Ecto neural progenitor cell (in vitro differentiated cells): ENCODE measurements at places on chromosomes 6 and 20.
A peak's percentile ranks its signal among the peaks of the same experiment; 100 is the strongest.

DNA sequence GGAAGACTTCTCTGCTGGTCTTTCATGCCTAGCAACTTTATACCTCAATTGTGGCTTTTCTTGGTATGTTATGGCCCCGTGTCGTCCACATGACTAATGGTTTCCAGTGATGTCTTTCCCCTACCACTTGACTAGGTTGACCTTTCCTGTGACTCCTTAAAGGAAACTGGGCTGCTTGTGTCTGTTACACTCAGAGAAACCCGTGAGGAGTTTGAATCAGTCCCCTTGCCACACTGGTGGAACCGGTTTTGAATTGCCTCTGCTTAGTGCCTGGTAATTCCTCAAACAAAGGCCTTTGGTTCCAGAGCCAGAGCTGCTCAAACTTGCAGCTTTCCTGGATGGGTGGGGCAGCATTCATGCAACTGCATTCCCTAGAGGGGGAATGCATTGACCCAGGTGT lies 21.9 kb downstream of the ECT2L start:
- peak; percentile 60 for DNase-seq

GRCh38 chr6:1986454-1987243 lies 258.8 kb downstream of the GMDS start:
- DNase-seq: no peak

GRCh38 chr6:147806697-147807096 lies 298.2 kb downstream of the SAMD5 start:
- no peak for DNase-seq

DNA sequence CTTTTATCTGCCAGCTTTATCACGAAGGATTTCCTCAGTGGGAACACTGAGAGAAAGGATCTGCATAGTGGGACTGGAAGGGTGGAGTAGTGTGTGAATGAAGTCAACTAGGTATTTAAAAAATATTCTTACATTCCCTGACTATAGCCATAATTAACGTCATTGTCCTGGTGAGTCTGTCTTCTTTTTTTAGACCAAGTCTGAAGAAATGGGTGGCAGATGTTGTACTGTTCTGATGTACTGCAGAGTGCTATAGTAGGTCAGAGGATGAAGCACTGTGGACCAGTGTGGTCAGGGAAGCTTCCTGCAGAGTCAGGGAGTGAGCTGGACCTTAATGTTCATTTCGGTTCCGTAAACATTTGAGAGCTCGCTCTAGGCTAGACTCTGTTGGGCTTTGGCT lies 11.9 kb downstream of the TULP4 start:
- DNase-seq: no peak

- DNase-seq: no peak
Measured at GRCh38 chr6:146315381-146316174, 228.1 kb upstream of the RAB32 start.

DNA sequence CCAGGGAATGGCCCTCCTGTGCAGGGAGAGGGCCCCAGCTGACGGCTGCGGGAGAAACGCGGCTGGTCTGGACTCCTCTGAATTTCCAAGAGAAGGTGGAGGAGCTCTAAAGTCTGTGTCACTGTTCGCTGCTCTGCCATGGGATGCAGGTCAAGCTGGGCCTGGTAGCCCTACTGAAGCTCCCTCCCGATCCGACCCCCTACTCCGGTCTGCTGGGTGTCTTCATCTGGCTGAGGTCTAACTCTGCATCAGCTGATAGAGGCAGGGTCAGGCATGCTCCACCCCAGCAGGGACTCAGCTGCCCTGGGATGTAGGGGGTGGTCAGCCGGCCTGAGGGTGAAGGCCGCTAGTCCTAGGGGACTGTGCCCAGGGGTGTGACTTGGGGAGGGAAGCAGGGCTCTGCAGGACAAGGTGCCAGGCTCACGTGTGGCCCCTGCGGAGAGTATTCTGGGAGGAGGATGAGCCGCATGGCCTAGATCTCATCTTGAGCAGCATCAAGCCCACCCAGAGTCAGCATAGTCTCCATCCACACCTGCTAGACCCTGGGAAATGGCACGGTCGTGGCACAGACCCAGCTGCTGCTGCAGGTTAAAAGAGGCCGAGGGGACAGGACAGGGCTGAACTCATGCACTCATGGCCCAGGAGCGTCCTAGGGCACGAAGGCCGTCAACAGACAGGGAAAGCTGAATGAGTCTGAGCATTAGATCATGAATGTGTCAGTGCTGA lies 1.4 kb downstream of the CST3 start:
- DNase-seq: peak; percentile 45

DNA sequence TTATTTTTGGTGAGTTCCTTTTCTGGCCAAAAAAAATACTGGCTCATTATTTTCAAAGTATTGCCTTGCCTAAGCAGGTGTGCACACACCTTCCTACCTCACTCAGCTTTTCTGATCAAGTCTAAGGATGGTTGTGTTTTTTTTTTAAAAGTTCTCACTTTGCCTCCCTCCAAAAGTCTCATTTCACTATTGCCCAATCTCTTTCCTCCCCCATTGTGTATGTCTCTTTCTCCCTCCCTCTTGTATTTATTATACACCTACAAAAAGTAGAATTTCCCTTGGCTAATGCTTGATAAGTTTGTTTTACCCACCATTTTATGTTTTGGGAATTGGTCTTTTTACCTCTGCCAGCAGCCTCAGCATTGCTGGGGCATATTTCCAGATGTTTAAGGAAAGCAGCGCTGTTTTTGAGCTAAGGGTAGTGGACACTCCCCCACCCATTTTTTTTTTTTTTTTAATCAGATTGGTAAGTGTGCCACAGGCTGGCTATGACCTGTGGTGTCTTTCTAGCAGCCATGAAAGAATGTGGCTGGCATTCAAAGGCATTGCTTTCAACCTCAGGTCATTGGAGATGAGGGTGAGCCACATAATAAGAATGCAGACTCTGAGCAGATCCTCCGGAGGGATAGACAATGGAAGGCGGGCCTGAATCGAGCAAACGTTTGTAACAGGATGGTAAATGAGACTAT lies 668.6 kb downstream of the UTRN start:
- no peak for DNase-seq

GRCh38 chr6:111861431-111861885 lies 11.8 kb downstream of the FYN start:
- no peak for DNase-seq

GRCh38 chr6:166156942-166157341 lies 10.7 kb downstream of the TBXT start:
- DNase-seq: no peak

DNA sequence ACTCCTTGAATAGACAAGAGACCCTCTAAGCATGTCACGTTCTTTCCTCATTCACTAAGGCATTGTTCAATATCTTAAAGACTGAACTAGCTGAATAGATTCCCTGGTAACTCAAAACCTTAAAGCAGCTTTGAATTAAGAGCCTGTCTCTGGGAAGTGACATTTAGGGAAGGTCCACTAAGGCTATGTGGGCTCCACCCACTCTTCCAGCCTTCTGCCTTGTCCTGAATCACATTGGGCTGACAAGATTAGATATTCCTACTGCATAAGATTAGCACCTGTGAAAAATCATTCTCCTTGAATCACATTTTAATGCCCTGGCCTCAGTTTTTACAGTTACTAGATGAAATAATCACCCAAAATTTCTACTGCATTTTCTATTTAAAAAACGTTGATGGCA lies 36.3 kb downstream of the CLIC5 start:
- no peak for DNase-seq

- no peak for DNase-seq
Measured at GRCh38 chr6:18410412-18410811, 23.3 kb downstream of the RNF144B start.

GRCh38 chr20:1790386-1790785 lies 104.8 kb upstream of the SIRPA start:
- DNase-seq: no peak

- peak; percentile 48 for DNase-seq
Measured at GRCh38 chr20:49186535-49187329, 1.4 kb downstream of the STAU1 start.

- DNase-seq: no peak
Measured at GRCh38 chr20:63101781-63102720, 95.3 kb upstream of the BHLHE23 start.

DNA sequence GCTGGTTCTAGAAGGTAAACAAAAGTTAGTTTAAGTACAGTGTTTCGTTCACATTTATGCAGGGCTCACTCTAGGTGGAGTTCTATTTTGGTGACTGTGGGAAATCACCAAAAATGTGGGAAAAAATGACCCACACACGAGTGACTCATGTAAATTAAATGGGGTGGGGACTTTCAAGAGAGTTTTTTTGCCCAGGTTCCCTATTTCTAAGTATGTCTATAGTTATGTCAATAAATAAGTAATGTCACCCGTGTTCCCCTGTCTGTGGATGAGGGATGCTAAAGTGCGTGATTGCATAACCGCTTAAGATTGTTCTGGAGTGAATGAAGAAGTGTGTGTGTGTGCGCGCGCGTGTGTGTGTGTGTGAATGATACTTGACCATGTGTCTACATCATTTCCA lies 69.1 kb downstream of the MYB start:
- no peak for DNase-seq

DNA sequence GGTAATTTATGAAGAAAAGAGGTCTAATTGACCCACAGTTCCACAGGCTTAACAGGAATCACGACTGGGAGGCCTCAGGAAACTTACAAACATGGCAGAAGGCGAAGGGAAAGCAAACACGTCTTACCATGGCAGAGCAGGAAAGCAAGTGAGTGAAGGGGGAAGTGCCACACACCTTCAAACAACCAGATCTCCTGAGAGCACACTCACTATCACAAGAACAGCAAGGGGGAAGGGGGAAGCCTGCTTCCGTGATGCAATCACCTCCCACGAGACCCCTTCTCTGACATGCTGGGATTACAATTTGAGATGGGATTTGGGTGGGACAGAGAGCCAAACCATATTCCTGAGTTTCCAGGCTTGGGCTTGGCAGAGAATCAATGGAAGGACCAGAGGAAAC lies 124.1 kb upstream of the RAB32 start:
- no peak for DNase-seq

DNA sequence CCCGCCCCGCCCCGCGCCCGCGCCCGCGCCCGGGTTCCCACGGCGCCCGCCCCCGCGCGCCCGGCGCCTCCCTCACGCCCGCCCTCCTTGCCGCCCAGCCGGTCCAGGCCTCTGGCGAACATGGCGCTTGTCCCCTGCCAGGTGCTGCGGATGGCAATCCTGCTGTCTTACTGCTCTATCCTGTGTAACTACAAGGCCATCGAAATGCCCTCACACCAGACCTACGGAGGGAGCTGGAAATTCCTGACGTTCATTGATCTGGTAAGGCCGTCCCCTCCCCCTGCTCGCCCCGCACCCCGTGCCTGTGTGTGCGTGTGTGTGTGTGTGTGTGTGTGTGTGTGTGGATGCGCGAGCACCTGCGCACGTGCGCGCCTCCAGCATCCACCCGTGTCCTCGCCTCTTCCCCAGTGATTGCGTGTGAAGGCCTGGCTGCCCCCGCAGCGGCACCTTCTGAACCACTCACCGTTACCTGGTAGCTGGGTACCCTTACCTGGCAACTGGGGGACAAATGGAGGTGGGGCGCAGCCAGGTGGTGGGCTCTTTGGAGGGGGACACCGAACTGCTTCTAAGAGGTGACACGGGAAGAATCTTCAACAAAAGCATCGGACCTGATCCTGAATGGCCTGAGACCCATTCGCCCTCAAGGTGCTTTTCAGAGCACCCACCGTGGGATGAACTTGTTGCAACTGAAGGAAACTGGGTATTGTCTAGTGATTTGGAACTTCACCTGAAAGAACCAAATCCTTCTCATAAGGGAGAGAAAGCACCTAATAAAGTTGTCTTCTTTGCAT lies at the start of gene AIG1:
TSS of gene AIG1 (plus strand) at position 84 of the 791 bp plus-strand sequence. CDS start at position 121, 37 bp downstream.
- peak; percentile 81 for DNase-seq

GRCh38 chr6:142482974-142483373 lies 181.2 kb downstream of the ADGRG6 start:
- DNase-seq: no peak

DNA sequence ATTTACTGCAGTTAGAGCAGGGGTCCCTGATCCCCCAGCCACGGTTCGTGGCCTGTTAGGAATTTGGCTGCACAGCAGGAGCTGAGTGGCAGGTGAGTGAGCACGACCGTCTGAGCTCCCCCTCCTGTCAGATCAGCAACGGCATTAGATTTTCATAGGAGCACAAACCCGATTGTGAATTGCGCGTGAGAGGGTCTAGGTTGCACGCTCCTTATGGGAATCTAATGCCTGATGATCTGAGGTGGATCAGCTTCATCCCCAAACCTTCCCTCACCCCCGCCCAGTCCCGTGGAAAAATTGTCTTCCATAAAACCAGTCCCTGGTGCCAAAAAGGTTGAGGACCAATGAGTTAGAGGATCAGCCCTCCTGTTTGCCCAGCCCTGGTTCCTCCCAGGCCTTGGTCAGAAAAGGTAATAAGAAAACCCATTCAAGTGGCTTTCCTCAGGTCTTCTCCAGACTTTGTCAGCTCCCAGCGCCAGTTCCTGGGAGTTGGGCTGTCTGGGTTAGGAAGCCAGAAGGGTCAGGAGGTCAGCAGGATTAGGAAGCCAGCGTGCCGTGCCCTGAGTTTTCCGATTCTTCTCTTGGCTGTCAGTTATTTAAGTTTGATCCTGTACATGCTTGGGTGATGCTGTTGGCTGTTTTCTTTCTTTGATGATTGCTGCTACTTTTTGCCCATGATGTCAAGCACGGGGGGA lies 139.9 kb upstream of the PMEPA1 start:
- DNase-seq: peak; percentile 55
